Naive thymus-derived CD8-positive, alpha-beta T cell (primary cell): ENCODE measurements at places on chromosomes 7 and 10. TPM values are rescaled to one million over a fixed set of nuclear protein-coding genes. Genes with fewer than 3 reads are reported as not detected.
A peak's percentile ranks its signal among the peaks of the same experiment; 100 is the strongest.

DNA sequence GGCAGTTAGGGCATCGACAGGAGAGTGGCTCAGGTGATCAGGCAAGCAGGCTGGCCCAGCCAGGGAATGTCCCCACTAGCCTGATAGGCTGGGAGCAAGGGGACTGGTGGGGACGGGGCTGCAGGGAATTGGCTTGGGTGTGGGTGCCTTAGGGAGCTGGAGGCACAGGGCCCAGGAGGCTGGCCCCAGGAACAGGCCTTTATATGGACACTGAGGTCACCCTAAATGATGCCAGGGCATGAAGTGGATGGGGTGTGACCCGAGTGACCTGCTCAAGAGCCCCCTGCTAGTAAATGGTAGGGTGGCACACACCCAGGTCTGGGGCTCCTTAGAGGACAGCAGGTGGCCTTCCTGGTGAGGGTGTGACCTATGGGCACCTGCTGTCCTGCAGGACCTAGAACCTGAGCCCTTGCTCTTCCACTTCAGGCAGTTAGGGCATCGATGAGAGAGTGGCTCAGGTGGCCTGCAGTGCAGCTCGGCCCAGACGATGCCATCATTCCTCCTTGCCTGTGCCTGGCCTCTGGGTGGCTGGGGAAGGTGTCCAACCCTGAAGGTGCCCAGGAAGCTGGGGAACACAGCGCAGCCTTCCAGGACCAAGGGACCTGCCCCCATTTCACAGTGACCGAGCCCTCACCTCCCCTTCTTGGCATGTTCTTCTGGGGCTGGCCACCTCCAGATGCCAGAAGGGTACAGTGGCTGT is 51.7 kb upstream of the LEP start:
- no peak for DNase-seq

DNA sequence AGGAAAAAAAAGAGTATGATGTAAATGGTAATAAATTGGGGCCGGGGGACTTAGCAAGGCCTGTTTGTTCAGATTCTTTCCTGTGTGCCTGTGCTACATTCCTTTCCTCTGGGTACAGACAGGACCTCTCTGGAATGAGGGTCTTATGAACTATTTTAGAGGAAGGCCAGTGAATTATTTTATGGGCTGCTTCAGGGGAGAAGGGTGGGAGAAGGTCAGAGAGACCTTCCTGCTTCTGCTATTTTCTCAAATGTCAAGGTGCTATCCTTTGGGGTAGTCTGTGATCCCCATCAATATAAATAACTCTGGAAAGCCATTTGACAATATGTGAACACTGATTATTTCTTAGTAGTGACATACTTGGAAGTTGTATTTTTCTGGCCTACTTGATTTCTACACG is 426.5 kb downstream of the SH2D4B start:
- no peak for DNase-seq

DNA sequence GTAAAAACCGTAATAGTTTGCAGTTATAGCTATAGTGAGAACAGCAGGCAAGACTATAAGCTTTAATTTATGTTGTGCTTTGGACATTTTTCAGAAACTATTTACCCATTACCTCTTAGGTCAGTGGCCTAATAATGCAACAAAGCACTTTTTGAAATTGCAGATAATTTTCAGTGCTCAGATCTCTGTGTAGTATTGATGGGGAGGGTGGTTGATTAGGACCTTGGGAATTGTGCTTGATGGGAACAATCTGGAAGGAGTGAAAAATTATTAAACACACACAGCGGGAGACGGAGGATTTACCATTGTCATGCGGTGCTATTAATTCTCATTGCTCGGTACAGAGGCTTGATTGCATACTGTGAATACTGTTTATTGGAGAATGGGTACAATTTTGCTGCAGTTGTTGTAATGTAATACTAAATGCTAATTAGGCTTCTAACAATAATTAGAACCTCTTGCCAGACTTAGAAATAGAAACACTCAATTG is 304.8 kb downstream of the LRMDA start:
- no peak for DNase-seq

The RELN gene
- not detected for total RNA-seq

DNA sequence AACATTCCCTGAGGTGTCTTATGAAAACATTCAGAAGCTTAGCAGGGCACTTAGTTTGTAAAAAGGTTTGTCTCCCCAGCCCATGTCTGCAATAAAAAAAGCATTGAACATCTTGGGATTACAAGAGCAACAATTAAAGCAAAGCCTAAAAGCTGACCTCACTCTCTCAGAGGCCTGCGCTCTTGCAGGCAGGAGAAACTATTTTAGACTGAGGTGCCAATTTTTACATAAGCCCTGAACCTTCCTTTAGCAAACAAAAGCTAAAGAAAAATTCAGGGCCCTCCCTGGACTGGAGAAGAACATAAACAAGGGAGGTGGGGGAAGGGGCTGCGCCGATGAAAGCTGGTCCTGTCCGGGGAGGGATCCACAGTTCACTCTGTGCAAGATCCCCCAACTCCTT is 312.7 kb upstream of the RNF32 start:
- DNase-seq, result no peak

The TMEM273 gene
- 0.83 TPM for total RNA-seq

DNA sequence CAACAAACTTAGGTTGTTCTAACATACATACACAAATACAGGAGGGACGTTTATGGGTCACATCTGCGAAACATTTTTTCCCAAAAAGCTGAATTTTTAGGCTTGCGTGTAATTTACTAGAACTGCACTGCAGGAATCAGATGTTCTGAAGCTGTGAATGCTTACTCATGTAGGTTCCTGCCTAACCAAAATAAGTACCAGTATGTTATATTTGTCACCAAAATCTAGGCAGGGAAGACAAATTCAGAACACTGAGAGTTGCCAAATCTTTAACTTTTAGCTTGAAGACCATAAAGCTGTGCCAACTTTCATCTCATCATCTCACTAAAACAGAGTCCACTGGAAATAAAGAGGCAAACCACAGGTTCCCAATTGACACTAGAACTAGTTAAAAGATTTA is 5.7 kb downstream of the UBE2H start:
- no peak for DNase-seq

DNA sequence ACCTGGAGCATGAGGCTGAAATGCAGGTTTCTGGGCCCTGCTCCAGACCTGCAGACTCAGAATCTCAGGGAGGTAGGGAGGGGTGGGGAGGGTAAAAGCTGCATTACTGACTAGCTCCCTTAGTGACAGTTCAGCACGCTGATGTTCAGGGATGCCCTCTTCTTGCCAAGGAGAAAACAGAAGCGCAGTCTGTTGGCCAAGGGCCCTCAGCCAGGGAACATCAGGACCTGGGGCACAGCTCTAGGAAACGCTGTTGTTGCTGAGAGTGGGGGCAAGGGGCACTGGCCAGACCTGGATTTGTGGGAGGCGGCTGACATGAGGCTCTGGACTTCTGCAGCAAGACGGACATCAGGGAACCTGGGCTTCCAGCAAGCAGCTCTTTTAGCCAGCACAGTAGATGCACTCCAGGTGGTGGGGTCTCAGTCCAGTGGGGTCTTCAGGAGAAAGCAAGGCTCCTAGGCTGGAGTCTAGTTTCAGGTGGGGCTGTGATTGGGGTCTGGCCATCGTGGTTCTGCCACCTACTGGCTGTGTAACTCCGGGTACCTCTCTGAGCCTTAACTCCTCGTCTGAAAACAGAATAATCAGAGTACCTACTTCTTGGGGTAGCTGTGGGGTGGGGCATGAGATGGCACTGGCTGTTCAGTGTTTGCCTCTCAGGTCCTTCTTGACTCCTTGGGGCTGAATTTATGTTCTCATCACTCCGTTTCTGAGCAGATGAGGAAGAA is 72.9 kb upstream of the PRLHR start:
- DNase-seq, result no peak

- no peak for DNase-seq
These were observed 103.7 kb downstream of the NEUROD6 start for GRCh38 chr7:31236868-31237267.

DNA sequence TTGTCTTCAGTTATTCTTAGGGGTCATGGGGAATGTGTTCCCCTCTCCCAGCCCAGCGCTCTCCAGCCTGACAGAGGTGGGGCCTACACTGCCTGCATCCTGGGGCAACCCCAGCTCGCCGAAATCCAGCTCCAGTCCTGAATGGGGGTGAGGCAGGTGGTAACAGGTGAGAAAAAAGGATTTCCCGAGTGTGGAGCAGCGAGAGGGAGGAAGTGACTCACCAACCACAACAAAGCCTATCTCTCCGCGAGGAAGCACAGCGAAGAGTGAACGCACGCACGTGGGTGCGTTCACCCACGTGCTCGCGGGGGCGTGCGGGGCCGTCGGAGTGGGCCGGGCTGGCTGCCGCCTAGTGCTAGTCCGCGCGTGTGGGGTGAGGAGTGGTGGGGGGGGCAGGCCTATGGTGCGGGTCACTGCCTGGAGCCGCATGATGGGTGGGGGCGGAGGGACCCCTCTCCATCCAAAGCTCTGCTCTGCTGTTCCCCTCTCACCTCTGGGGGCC is 855 bp upstream of the PALD1 start:
- DNase-seq, result peak; percentile 70

- no peak for DNase-seq
These were observed 16.7 kb downstream of the LSMEM1 start for GRCh38 chr7:112497481-112497880.

DNA sequence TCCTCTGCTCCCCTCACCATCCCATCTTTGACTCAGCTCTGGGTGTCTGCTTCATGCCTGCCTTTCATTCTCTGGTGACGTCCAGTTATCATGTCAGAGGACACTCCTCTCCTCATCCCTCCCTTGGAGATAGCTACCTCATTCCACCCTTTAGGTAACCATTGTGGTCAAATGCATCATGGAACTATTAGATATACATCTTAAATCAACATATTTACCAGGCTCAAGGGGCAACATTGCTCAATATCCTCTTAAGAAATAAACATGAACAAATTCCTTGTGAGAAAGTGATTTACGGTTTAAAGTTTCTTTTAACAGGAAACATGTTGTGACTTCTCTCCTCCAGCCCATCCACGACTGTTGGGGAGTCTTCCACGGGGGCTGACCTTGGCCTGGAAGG is 511.6 kb upstream of the IGFBP3 start:
- no peak for DNase-seq

GRCh38 chr7:22185559-22185958 is 171.4 kb downstream of the RAPGEF5 start:
- DNase-seq, result no peak

GRCh38 chr7:118000480-118001202 is 127.4 kb upstream of the CTTNBP2 start:
- DNase-seq, result no peak

The NKX1-2 gene
- not detected for total RNA-seq

DNA sequence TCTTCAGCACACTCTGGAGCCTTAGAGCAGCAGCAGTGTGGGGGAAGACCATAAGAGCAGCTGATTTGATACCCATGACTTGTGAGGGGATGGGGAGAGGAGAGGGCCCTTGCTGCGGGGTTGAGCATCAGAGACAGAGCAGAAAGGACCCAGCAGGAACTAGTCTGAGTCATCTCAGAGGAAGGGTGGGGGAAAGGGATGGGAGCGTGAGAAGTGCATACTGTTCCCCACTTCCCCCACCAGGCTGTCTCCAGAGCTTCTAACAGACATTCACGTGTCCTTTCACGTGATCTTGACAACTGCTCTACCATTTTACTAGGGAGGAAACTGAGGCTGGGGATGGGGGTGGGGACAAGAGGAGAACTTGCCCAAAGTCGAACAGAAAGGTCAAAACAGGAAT is 38.7 kb downstream of the FAM241B start:
- DNase-seq, result no peak

DNA sequence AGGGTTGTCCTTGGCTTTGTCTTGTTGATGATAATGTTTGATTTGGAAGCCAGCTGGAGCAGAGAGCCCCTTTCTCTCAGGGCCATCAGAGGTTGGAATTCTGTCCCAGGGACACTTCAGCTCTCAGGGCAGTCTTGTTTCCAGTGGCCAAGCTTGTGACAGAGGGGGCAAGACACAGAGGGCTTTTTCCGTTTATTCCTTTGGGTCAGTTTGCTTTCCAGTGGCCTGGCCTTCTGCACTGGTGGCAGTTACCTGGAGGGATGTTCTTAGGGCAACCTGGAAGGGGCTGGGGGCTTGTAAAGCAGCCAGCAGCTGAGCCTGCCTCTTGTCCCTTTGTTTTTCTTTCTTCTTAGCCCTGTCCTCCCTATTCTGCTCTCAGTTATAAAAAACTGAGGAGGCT is 62.7 kb downstream of the MTURN start:
- no peak for DNase-seq

The NFE2L3 gene
- total RNA-seq, result 2.1 TPM

DNA sequence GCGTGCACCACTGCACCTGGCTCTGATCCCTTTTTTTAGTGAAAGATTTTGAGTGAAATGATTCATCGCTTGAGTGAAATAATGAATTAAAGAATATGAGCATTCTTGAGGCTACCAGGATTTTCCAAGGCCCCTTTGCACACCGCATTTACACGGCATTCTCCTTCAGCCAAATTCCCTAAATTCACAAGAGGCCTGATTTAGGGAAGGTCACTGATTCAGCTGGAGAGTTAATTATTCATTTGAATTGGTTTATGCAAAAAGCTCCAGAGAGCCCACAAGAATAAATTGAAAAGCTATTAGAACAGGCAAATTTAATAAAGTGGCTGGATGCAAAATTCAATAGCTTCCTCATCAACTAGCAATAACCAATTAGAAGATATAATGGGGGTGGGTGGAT is 46.5 kb downstream of the LEP start:
- DNase-seq, result no peak

DNA sequence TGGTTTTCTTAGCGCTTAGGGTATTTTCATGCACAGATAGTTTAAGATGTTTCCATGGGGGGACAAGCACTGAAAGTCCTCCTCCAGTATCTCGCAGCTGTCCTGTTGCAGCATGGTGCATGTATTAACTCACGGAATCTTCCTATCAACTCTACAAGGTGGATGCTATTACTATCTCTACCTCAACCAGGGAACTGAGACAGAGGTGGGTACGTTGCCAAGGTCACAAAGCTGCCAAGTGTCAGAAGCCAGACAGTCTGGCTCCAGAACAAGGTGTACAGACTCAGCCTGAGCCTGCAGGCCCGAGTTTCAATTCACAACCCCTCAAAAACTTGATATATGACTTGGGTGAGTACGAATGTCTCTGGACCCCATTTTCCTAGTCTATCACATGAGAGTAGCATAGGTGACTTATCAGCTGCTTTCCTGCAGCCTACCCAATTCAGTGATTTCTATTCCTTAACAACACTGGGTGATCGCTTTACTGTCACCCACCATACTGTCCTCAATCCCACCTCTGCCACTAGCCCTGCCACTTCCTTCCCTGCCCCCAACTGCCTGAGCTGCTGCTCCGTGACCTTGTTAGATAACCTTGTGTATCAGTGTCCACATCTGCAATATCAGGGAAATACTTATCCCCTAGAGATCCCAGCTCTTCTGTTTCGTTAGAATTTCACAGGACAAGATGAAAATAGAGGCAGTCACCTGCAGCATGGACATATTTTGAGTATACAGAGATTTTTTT is 92.1 kb downstream of the ABCC2 start:
- no peak for DNase-seq

The CFAP69 gene
- 0.77 TPM for total RNA-seq
